ENCODE measurements at places on chromosomes 13 and 19.

GRCh38 chr13:106630650-106631049, 62.7 kb upstream of the ARGLU1 start:
- DNase-seq, result no peak

DNA sequence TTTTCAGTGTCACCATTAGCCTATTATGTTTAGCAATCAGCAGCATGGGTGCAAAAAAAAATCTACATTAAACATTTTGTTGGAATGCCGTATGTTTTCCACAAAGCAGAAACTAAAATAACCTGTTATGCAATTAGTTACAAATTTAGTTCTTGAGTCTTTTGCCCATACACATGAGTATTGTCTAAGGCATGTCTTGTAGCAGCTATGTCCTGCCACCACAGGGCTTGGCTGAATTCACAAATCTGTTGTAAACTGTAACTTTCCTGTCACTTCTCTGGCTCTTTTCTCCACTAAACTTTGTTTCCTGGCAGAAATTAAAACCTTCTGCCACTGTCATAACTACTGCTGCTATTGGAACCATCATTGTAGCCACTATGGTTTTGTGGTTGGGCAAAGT, 277.9 kb upstream of the SPRY2 start:
- DNase-seq, result no peak

GRCh38 chr13:66995203-66995611, 234.9 kb downstream of the PCDH9 start:
- DNase-seq, result no peak

DNA sequence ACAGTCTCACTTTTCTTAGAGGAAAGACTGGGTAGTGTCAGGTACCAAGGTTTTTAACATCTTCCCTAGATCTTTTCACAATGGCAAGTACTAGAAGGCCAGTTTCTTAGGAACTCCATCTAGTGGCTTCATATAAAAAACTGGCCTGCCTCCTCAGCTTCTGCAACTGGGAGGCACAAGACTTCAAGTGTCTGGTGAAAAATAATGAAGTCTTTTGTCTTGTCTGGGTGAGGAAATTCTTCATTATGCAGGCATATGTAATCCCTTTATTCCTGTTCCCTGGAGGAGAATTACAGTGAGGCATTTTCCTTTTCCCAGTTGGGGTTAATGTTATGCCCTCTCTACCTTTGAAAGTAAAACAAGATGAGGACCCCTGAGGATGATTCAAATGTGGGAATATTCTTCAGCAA, 300.5 kb downstream of the NALCN start:
- DNase-seq, result no peak

- no peak for DNase-seq
Measured at GRCh38 chr13:71768881-71769280, 98.1 kb downstream of the DACH1 start.

GRCh38 chr19:55304279-55304978, 20.6 kb downstream of the BRSK1 start:
- no peak for DNase-seq

- DNase-seq, result no peak
Measured at GRCh38 chr19:31952693-31953092, 392.7 kb upstream of the ZNF507 start.

DNA sequence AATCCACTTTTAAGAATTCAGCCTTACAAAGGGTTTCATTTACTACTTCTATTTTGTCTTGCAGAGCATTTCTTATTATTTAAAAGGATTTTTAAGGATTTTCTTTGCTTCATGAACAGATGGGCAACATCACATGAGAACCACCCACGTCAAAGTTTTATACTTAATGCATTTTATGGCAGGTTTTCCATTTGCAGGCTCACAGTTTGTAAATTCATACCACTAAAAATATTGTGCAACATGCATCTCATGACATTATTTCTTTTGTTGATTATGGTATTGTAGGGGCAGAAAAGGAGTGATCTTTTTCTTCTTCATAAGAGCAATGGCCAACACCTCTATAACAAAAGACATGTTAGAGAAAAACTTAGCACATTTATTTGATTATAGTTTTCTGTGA, 554.0 kb upstream of the SPRY2 start:
- no peak for DNase-seq

- no peak for DNase-seq
Measured at GRCh38 chr13:60662595-60662994, 265.6 kb downstream of the TDRD3 start.

DNA sequence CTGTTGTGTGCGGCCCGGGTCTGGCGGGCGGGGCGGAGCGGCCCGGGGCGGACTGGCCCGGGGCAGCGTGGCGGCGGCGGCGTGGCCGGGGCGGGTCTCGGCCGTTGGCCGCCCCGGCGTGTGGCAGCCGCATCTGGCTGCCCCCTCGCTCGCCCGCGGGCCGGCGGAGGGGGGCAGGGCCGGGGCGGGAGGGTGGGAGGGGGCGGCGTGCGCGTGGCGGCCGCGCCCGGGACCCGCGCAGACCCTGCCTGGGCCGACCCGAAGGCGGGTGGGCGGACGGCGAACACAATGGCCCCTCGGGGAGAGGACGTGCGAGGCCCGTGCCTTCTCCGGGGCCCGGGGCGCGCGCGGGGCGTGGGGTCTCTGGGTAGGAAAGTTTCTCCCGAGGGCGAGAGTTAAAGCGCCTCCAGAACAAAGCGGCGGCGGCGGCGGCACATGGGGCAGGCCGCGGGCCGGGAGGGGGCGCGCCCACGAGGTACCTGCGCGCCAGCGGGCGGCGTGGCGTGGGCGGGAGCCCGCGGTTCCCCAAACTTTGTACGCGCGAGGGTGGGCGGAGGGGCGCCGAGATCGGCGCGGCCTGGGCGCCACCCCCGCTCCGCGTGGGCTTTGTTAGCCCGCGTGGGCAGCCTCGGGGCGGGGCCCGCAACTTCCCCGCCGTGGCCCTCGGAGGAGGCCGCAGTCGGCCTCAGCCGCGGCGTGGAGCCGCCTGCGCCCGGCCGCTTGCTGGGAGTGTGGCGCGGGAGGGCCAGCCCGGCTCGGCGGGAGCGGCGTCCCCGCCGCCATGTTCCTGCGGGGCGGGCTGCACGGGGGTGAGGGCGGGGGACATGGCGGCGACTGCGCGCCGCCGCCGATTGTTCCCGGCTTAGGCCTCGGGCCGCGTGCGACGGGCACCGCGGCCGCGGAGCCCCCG, 764 bp downstream of the MIR17HG start:
- DNase-seq, result no peak

DNA sequence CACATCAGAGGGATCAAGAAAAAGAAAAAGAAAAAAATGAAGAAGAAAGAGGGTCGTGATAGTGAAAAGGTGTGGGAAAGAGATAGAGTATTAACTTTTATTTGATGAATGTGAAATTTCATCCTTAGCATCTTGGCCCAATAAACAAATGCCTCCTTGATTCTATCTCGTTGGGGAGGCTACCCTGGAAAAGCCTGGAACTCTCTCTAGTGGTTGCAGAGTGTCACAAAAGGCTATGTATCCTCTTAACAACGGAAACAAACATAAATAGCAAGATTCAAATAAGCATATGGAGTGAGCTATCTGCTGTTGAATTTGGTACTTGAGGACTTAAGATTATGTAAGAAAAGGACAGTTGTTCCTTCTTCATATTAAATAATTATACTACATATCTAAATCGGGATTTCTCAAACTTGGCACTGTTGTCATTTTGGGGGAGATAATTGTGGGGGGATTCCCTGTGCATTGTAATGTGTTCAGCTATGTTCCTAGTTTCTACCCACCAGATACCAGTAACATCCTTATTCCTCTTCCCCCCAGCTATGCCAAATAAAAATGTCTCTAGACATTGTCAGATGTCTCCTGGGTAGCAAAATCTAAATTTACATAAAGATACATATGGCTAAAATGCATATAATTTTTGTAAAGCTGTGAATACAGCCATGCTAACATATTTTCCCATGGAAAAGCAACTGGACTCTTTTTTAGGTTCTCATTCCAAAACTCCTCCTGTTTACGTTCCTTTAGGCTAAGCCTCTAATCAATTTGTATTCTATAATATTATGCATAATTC, 557.2 kb downstream of the DCT start:
- DNase-seq, result no peak

GRCh38 chr13:29718694-29719093, 123.2 kb upstream of the SLC7A1 start:
- DNase-seq, result no peak

GRCh38 chr13:97600458-97601075, 166.6 kb downstream of the RAP2A start:
- DNase-seq, result peak; percentile 23

DNA sequence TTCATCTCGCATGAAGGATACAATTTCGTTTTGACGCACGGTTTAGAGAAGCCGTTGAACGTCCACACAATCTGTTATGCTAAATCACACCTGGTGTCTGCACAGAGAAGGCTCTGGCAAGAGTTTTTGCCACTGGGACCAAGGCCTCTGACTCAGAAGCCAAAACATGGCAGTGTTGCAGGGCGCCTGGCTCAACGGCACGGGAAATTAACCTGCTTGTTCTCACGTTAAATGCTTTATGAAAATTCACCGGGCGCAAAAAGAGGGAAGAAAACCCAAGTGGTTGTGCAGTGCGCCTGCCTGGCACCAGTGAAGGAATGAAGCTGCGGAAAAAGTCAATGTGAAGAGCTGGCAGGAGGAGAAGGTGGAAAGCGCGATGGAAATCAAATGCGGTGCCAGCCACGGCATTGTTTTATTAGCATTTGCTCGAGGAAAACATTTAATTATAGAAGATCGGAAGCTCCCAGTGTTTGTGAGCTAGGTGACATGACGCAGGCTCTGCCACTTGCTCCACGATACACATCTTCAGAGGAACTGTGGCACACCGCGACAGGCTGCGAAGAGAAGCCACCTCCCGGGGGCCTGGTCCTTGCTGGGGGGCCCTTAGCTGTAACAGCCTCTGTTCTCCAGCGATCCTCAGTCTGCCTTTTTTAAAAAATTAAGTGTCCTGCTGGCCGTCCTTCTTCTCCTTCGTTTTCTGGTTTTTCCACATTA, 126.2 kb downstream of the ZIC5 start:
- no peak for DNase-seq

DNA sequence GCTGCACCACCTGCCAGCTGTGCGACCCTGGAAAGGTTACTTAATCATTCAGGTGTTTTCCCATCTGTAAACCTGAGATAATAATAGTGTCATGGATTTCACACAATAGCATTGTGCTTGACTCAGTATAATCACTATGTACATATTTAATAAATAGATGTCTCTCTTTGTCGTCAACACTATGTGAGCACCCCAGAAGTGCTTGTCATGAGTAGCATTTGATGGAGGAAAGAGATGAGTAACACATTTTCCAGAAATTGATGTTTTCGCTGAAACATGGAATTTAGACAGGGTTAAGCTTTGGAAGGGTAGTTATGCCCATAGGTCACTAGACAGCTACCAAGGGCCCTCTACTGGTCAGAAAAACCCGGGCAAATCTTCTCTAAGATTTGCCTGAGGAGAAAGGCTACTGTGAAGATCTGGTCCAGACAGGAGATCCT, 9.5 kb upstream of the MBNL2 start:
- no peak for DNase-seq

- DNase-seq, result no peak
Measured at GRCh38 chr13:110319397-110319773, 12.3 kb downstream of the COL4A2 start.

GRCh38 chr13:50845211-50845610, 1.7 kb upstream of the DLEU7 start:
- peak; percentile 88 for DNase-seq

GRCh38 chr19:45876411-45877197, 9.3 kb downstream of the IRF2BP1 start:
- no peak for DNase-seq

DNA sequence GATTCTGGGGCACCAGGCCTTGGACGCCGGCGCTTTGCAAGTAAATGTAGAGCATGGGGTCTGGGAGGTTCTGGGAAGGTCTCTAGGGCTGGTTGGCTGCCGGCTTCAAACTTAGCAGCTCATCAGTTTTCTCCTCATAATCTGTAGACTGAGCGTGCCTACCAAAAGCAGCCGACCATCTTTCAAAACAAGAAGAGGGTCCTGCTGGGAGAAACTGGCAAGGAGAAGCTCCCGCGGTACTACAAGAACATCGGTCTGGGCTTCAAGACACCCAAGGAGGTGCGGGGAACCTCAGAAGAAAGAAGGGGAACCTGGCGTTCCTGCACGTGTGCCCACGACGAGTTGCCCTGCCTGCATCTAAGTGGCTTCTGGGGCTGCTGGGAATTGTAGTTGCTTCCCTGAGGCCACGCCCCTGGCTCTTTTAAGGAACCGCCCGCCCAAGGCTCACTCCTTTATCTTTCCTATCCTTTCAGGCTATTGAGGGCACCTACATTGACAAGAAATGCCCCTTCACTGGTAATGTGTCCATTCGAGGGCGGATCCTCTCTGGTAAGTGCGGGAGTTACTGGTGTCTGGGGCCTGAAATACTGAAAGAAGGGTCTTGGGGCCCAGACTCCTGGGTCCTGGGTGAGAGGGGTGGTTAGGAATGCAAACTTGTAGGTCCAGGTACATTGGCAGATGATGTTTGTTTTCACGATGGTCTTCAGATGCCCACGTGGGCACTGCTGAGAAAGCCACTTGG, 984 bp downstream of the RPS11 start:
- DNase-seq, result no peak

GRCh38 chr19:35135389-35135909, 590 bp upstream of the LGI4 start:
- no peak for DNase-seq

DNA sequence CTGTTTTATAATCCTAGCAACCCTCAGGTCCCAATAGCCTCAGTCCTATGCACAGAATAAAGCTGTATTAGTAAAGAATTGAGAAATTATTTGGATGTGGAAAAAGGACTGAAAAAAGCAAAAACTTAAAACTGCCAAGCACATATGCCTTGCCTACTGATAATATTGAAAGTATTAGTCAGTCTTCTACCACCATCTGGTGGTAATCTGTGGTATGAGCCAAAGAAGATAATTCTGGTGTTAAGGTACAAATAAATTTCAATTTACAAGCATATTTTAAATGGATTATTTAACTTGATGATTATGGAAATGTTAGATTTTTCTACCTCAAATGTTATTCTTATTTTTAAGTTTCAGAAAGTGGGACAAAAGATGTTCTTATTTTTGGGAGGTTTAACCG, 460.3 kb upstream of the KLHL1 start:
- DNase-seq, result no peak

- DNase-seq, result peak; percentile 31
Measured at GRCh38 chr19:32599736-32600157, 18.8 kb downstream of the PDCD5 start.

- DNase-seq, result no peak
Measured at GRCh38 chr13:43267916-43268315, 244.5 kb downstream of the DNAJC15 start.

- no peak for DNase-seq
Measured at GRCh38 chr13:44768239-44768638, 192.1 kb upstream of the TSC22D1 start.

- DNase-seq, result no peak
Measured at GRCh38 chr13:22592515-22592914, 588.3 kb upstream of the SGCG start.
